ENCODE measurements at places on chromosomes 2 and 18.

- DNase-seq: no peak
Measured at GRCh38 chr2:1249897-1250687, 163.2 kb upstream of the TPO start.

- no peak for DNase-seq
Measured at GRCh38 chr2:63983986-63984605, 35.1 kb downstream of the VPS54 start.

DNA sequence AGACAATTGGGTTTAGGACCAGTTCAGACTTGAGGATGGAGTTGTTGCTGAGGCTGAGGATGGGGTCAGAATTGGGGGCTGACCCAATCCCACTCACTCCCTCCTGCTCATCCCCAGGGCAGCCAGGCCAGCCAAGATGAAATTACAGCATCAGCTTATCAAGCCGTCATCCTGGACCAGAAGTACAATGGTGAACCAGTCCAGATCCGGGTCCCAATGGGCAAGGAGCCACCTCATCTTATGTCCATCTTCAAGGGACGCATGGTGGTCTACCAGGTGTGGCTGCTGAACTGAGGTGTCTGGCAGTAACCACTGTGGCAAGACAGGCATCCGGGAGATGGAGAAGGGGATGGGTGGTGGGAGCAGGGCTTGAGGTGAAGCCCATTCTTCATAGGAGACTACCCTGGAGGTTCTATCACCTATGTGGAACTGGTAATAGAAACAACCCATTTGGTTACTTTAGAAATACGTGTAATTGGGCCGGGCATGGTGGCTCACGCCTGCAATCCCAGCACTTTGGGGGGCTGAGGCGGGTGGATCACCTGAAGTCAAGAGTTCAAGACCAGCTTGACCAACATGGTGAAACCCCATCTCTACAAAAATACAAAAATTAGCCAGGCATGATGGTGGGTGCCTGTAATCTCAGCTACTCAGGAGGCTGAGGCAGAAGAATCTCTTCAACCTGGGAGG is 13.9 kb downstream of the VIL1 start:
- no peak for DNase-seq

DNA sequence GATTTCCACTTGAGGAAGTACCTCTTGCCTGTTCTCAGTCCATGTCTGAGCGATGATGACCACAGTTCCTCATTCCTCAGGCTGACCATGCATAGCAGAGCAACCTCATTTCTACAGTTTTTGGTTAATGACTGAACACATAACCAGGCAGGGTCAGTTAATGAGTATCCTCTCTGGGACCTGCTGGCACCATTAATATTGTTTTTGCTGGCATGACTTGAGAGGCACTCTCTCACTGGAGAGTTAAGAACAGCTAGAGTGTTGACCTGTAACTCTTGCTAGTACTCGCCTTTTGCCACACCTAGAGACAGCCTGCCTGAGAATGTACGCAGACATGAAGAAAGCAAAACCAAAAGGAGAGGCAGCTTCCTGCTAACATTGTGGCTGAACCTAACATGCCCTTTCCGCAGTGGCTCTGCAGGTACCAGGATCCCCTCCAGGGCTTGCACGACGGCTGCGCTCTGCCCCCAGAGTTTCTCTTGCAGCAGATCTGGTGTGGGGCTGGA is 23.9 kb downstream of the PECR start:
- no peak for DNase-seq

GRCh38 chr18:10454681-10455557 is 484 bp downstream of the APCDD1 start:
- no peak for DNase-seq

GRCh38 chr2:29629495-29629894 is 291.9 kb downstream of the ALK start:
- no peak for DNase-seq

GRCh38 chr2:106223347-106223746 is 29.2 kb upstream of the UXS1 start:
- DNase-seq: no peak

DNA sequence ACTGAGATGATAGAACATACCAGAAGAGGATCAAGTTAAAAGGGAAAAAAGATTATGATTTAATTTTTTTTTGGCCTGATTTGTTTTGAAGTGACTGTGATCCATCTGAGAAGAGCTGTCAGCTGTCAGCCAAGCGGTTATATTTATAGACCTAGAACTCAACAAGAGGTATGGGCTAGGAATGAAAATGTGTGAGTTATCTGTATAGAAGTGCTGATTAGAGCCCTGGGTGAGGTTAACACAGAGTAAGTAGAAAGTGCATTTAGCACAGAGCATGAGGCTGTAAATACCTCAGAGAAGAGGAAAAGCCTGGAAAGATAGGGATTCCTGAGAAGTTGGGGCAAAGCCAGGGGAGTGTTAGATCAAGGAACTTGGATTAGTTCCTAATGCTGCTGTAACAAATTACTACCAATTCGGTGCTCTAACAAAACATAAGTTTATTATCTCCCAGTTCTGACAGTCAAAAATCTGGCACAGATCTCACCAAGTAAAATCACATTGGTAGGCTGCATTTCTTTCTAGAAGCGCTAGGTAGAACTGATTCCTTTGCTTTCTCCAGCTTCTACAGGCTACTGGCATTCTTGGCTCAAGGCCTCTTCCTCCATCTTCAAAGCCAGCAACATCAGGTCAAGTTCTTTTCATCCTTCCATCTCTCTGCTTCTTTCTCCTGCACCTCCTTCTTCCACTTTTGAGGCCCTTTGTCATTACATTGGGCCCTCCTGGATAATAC is 197.4 kb upstream of the SPHKAP start:
- DNase-seq: no peak

- no peak for DNase-seq
Measured at GRCh38 chr18:9494778-9495331, 19.5 kb downstream of the RALBP1 start.

- no peak for DNase-seq
Measured at GRCh38 chr2:62152000-62152399, 43.9 kb upstream of the B3GNT2 start.

DNA sequence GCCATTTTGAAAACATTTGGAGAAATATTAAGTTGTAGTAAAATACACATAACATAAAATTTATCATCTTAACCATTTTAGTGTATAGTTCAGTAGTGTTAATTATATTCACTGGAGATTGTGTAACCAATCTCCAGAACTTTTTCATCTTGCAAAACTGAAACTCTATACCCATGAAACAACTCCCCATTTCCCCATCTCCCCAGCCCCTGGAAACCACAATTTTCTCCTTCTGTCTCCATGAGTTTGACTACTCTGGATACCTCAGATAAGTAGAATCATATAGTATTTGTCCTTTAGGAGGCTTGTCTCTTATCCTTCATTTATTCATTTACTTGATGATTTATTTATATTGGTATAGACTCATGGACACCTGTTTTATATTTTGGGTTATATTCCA is 392.9 kb downstream of the SETBP1 start:
- DNase-seq: no peak

DNA sequence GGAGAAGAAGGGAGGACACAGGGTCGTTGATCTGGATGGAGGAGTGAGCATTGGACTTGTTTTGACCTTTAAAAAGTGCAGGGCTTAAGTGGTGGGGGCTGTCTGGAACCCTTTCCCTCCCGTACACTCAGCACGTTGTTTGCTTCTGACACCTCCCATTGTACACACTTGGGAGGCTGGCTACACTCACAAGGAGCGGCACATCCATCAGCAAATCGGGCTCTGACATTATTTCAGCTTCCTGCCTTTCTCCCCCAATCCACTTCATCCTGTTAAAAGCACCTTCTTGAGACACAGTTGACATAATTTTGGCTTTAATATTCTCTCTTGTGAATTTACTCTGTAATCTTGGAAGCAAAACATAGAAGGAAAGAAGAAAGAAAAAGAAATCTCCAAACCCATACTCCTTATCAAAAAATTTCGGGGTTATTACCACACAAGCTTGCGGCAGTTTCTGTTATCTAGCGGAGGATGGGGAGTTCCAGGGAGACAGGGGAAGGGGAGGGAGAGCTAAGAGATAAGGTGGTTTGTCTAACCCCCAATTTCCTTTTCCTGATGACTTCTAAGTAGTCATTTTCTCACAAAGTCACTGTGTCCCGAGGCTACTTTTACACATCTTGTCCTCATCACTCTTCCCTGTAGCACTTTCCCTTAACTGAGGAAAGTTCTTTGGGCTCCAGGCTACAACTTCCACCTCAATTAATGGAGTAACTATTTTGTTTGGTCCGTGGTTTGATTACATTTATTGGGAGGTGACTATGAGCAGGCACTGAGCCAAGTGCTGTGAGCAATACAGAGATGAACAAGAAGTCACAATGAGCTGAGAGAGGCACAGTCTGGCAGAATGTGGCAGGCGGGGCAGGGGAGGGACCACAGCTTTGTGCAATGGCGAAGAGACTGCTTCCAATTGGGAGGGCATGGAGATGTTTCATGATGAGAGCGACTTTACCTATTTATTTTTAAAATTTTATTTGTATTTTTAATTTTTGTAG is 240.1 kb upstream of the MEX3C start:
- DNase-seq: no peak

GRCh38 chr2:48448274-48449061 is 81.5 kb upstream of the STON1 start:
- DNase-seq: no peak

DNA sequence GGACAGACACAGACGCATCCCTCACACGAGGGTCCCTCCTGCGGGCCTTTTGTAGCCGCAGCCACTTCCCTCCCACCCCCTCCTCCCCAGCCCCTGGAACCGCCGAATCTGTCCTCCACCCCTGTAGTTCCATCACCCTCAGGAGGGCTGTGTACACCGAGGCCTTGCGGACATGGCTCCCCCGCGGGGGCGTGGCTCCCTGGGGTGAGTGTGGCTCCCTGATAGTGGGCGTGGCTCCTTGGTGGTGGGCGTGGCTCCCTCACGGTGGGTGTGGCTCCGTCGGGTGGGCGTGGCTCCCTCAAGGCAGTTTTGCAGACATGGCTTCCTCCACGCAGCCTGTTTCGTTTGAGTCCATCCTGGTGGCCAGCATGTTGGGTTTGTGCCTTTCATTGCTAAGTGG is 420.7 kb upstream of the SALL3 start:
- DNase-seq: no peak

- DNase-seq: no peak
Measured at GRCh38 chr2:19358242-19359020, at the start of gene OSR1. Gene OSR1, minus strand, starts transcription at chr2:19358623. Its CDS starts 4,818 bp downstream, at chr2:19353805.

Data from activated CD8-positive, alpha-beta memory T cell treated with anti-CD3 and anti-CD28 coated beads for 1 hour (primary cell).